ENCODE measurements at places on chromosomes 7 and 10.

- no peak for DNase-seq
Measured at GRCh38 chr7:38179776-38180226, 1.8 kb downstream of the STARD3NL start.

- DNase-seq, result no peak
Measured at GRCh38 chr7:115719963-115720362, 310.6 kb downstream of the TFEC start.

DNA sequence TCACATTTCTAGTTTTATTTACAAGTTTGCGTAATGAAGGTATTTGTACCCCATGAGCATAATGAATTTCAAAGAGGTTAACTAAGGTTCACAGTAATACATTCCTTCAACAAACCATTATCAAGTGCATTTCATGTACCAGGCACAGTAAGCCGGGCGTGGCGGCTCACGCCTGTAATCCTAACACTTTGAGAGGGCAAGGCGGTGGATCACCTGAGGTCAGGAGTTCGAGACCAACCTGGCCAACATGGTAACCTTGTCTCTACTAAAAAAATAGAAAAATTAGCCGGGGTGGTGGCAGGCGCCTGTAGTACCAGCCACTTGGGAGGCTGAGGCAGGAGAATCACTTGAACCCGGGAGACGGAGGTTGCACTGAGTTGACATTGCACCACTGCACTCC is 4.3 kb upstream of the EIF3A start:
- no peak for DNase-seq

GRCh38 chr7:155815332-155816191 is 3.3 kb upstream of the SHH start:
- DNase-seq, result peak; percentile 43

GRCh38 chr7:70808876-70809275 is 323.1 kb upstream of the GALNT17 start:
- DNase-seq, result no peak

Data from stimulated activated CD8-positive, alpha-beta memory T cell treated with anti-CD3 and anti-CD28 coated beads, Interleukin-7, amount 100 ng/mL, for 48 hours (primary cell).